ELR (cell line): ENCODE measurements at places on chromosomes 7 and 10.

GRCh38 chr7:33248671-33249070 is 119.3 kb downstream of the BBS9 start:
- DNase-seq, result no peak

DNA sequence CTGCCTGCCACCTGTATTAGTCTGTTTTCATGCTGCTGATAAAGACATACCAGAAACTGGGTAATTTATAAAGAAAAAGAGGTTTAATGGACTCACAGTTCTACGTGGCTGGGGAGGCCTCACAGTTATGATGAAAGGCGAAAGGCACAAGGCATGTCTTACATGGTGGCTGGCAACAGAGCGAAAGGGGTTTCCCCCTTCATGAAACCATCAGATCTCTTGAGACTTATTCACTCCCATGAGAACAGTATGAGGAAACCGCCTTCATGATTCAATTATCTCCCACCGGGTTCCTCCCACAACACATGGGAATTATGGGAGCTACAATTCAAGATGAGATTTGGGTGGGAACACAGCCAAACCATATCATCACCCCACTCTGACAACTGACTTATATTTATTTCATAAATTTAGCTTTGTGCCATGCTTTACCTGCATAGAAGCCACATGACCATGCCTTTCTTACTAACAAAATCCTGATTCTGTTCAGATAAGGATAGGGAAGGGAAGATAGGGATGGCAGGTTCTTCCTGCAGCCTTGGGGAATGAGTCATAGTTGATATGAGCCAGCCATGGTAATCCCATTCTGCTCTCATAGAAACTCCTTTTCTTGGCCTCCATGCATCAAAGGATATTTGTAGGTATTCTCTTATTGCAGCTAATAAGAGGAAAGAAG is 191.3 kb upstream of the AGK start:
- peak; percentile 11 for DNase-seq

DNA sequence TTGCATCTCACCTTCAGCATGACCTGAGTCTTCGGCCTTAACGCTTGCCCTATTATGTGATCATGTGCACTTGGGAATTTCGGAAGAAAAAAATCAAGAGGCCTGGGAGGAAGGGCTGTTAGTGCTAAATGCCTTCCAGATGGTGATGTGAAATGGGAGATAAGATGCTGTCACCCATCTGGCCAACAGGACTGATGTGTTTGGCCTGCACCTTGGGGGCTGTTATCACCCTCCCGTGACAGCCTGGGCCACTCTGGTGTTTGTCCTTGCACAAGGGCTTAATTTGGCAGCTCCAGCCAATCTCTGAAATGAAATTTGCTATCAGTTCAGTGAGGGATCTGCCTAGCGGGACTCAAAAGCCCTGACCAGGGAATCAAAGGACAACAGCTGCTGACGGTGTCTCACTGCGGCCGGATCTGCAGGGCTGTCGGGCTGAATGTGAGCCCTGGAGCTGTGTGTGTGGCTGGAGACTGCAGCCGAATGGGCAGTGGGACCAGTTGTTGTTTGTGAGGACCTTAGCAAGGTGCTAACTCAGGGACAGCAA is 131.4 kb upstream of the BTBD16 start:
- DNase-seq, result no peak

DNA sequence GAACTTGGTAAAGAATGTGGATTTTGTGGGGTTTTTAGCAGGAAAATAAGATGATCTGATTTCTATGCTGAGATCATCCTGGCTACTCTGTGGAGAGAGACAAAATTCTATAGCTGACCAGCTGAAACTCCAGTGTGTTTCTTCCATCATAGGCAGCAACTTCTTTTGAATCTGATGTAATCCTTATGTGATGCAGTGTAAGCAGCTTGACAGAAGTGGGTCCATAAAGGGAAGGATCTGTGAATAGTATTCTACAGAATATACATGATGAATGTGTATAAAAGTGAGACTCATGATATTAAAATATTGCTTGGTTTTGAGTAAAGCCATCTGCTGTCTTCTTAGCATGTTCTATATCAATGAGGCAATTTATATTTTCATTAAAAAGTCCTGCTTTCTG is 4.4 kb downstream of the MYO3A start:
- DNase-seq, result no peak

DNA sequence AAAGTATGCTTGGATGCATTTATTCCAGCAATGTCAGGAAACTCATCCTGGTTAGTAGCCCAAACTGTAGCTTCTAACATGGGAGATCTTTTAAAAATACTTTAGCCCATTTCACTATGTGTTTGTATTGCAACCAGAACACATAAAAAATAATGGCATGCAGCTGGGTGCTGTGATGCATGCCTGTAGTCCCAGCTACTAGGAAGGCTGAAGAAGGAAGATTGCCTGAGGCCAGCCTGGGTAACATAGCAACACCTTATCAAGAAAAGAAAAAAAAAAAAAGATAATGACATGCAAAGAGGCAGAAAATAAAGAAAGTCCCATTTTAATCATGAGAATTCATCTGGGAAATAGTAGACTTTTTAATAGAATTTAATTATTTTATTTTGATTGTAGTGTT is 517.0 kb upstream of the TEX47 start:
- no peak for DNase-seq

DNA sequence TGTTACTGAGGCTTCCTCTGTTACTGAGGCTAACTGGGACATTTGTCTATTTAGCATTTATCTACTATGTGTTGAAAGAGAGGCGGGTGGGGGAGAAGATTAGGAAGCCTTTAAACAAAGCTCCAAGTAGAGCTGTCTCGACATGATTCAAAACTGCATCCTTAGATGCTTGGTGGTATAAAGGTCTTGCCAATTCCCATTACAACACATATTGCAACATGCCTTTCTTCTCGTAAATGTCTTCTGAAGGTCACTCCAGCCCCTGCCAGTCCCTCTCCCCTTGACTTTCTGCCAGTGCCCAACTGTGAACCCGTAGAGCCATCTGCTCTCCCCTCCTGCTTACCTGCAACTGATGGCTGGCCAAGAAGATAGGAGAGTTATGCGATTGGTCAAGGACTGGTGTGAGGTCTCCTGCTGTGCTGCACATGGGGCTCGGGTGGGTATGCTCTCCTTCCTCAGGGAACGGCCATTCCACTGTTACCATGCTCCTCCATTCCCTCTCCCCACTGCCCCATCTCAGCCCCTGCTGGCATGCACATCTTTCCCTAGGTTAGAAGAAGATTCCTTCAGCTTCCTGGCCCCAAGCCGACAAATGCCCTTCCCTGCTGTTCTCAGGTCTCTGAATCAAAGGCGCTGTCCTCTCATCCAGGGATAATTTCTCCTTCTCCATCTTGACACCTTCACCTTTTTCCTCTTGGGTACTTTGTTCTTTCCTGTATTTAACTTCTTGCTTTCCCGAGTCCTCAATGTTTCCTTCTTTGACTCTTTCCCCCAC is 43.6 kb upstream of the ZNF32 start:
- DNase-seq, result no peak

- no peak for DNase-seq
Measured at GRCh38 chr7:129264534-129264933, 39.7 kb downstream of the AHCYL2 start.

DNA sequence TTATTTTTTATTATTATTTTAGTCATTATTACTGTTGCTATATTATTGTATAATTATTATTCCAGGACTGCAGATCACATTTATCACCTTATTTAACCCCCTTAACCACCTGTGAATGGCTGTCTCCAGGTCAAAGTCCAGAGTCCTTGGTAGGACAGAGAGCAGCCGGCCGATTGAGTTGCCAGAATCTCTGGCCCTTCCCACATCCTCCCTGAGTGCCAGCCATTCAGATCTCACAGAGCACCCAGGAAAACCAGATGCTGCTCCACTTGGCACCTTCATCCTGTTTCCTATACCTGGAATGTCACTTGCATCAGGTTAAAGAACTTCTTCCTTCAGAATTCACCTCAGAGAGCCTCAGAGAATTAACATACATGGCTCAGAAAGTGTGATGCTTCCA is 101.1 kb downstream of the ELAPOR2 start:
- no peak for DNase-seq

DNA sequence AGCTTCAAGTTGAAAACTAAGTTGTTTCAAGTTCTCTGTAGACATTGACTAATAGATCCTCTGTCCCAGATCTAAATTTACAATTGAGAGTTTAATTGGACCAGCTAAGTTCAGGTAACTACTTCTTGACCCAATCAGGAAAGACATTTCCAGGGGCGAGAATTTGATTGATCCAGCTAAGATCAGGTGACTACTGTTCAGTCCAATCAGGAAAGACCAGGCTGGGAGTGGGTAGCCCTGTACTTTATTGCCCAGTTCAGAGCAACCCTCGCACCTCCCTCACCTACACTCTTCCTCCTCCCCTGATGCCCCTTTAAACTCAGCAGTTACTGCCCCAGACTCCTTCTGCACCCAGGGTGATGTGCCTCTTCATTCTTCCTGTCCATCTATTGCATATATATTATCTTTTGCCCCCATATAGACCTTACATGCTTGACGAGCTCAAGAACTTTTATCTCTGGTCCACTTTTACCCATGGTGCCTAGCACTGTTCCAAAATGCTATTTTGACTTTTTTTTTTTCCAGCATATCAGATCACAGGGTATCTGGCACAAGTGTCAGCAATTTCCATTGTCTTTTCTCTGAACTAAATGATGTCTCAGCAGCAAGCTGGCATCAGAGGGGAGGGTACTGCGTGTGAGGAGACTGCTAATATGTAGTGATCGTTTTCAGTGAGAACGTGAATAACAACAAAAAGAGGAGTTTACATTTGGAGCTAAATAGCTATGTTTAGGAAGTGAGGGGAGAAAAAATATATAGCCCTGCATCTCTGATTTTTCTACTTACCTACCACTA is 169.4 kb downstream of the KIAA1217 start:
- no peak for DNase-seq

- DNase-seq, result peak; percentile 91
Measured at GRCh38 chr10:113665806-113666354, 2.0 kb upstream of the NRAP start.

DNA sequence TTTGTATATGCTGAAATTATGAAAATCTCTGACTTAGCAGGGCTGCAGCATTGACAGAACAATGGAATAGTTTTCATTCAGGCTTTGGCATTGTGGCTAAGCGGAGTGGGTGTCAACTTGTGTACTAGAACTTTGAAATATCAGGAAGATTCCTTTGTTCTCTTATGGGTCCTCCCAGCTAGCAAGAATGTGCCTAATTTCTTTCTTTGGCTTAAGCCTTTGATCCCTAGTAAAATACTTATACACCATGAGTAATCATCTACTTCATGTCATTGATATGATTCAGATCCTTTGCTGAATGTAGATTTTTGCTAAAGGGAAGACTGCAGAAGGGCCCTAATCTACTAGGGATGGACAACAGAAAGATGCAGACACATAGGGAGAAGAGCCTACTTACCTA is 6.2 kb downstream of the AVL9 start:
- peak; percentile 89 for DNase-seq
